Ureter (tissue), 1 donor: ENCODE measurements at places on chromosomes 2 and 18. TPM values are rescaled to one million over a fixed set of nuclear protein-coding genes. Genes with fewer than 3 reads are reported as not detected.

- DNase-seq, result no peak
These were observed 39.1 kb downstream of the SRBD1 start for GRCh38 chr2:45571940-45572339.

DNA sequence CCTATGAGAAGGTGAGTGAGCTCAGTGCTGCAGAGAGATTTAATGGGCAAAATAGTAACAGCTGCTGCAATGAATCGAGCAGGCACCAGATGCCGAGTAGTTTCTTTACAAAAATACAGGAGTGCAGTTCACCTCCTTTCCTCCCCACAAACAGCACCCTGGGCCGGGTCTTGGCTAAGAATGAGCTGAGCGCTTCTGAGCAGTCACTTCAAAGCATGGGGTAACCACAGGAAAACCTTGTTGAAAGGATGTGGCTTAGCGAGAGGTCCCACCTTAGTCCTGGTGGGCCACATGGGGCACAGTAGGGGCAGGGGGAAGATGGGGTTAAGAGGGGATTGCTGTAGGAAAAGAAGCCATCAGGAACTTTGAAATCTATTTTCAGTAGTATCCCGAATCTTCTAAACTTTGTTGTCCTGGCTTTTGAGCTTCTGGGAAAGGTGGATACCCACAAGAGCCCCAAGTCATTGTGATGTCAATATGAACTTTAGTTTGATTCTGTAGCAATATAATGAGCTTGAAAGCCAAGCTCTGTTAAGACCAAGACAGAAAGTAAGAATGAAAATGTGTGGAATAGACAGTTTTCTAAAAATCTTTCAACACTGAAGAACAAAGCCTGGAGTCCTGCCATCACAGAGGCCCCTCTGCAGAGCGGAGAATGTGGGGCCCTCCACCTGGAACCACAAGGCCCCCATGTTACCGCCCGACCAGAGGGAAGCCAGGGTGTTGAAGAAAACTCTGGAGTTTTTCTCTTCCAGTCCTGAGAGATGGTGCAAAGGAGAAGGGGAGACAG, 101.0 kb upstream of the ZNF236 start:
- no peak for DNase-seq

The GALNT5 gene
- 0.29 TPM for total RNA-seq

DNA sequence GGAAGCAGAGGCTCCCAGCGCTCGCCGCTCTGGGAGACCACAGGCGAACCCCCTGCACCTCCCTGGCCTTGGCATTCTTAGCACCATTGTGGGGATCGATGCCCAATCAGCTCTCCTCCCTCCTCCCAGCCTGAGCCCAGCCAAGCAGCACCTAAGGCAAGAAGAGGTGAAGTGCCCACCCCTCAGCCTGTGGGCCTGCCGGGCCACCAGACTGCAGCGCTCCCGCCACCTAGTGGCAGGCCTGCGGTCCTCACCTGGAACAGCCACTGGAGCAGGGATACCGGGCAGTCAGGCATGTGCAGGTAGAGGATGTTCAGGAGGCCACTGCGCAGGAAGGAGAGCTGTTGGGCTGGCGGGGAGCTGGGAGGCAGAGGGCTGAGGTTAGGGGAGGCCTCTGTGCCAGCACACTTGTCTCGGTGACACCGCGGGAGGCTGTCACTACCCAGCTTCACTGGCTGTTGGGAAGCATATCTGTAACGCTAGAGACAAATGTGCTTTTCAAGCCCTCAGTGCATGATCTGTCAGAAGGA, 35.2 kb downstream of the FAM178B start:
- peak; percentile 79 for DNase-seq

The DNAJC5G gene
- not detected for total RNA-seq

The TRIB2 gene
- total RNA-seq, result 45.4 TPM

GRCh38 chr2:189074506-189074905, 100.3 kb downstream of the COL3A1 start:
- no peak for DNase-seq

DNA sequence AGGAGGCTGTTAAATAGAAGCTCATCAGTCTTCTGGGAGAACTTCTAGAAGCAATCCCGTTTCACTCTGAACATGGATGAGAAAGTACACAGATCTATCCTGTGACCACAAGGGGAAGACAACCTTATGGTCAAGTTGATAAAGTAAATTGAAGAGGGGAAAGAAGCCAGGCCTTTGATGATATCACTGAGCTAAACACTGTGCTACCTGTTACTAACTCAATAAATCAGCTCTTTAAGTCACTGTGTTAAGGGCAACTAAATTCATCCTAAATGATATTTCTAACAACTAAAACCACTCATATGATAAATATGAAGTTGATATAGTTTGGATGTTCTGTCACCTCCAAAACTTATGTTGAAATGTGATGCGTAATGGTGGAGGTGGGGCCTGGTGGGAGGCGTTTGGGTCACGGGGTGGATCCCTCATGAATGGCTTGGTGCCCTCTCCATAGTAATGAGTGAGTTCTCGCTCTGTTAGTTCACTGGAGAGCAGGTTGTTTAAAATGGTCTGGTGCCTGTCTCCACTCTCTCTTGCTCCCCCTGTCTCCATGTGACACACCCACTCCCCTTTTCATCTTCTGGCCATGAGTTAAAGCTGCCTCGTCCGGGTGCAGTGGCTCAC, 23.6 kb downstream of the OLA1 start:
- DNase-seq, result no peak

GRCh38 chr2:11175293-11175795, 20.1 kb downstream of the SLC66A3 start:
- DNase-seq, result no peak

The POTEI gene
- not detected for total RNA-seq

DNA sequence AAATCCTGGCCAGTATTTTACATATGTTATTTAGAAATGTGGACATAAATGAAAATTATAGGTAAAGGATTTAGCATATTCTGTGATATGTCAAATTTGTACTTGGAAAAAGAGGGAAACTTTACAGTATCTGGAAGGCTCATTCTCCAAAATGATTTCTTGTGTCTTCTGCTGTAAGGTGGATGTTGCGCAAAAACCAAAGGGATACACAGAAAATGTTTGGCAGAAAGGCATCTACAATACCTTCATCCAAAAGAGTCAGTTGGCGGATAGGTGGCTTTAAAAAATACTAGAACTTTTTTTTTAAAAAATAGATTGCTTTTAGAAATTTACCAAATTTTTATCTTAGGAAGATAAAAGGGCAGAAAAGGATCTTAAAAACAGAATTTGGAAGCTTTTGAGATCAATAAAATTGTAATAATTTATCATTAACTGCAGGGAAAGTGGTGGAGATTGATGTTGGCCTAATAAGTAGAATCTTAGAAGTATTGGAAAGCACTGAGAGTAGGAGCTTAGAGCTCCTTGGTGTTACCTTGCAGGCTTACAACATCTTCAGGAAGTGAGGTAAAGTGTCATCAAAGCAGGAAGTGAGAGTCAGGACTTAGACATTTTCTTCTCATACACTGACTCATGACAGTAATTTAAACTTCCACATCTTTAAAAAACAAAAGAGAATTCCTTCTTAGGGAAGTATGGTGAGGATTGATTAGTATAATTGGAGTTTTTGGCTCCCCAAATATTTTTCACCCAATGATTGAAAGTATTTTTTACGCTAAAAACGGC, 2.1 kb downstream of the NABP1 start:
- DNase-seq, result no peak

GRCh38 chr2:196337208-196337953, 166.0 kb upstream of the STK17B start:
- no peak for DNase-seq
